ENCODE measurements at places on chromosomes 11 and 22.

GRCh38 chr11:865462-866430 lies 23.1 kb downstream of the TSPAN4 start:
- DNase-seq = no peak

DNA sequence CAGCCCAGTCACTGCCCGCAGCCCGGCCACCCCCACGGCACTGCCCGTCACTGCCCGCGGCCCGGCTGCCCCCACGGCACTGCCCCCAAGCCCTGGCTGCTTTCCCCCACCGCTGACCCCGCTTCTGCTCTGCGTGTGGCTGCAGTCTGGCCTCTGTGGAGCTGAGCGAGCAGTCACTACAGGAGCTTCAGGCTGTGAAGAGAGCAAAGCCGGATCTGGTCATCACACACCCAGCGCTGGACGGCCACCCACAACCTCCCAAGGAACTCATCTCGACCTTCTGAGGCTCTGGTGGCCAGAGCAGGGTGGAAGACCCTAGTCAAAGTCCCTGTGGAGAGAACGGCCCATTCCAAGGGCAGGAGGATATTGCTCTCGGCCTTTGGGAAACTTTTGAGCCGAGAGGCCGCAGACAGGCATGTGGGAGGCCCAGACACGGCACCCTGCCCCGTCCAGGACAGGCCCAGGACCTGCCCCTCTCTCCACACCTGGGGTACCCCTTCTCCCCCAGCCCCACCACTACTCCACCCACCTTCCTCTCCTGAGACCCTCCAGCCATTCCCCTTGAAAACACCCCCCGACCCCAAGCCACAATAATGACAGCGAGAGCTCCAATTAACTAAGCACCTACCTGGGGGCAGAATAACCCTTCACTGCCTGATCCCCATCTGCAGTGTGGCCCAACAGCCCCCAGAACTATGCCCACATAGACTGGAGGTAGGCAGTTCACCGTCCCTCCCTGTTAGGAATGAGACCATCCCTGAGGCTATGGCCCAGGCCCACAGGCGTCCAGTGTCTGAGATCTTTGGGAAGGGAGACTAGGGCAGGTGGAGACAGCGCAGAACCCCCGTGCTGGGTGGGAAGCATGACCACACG lies 3.7 kb upstream of the PGGHG start:
- DNase-seq = no peak

- no peak for DNase-seq
These were observed 878.1 kb downstream of the BRD1 start for GRCh38 chr22:48949375-48950149.

- no peak for DNase-seq
These were observed 50.6 kb upstream of the ACCSL start for GRCh38 chr11:43997022-43997660.

DNA sequence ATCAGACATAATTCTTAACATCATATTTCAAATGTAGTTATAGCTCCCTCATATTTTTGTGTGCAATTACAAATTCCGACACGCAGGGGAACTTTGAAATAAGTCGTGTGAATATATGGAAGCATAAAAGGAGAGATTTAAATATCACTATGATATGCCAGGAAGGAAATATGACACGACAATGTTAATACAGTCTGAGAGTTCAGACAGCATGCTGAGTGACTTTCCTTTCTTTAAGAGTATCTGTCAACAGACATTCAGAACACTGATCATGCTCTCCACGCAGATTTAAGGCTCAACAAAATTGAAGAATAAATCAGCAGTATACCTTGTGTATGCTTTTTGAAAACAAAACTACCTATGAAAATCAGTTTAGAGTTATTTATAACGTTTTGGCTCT lies 232.6 kb upstream of the CARD18 start:
- DNase-seq = no peak

- no peak for DNase-seq
These were observed 67.5 kb upstream of the THY1 start for GRCh38 chr11:119490253-119491006.

GRCh38 chr11:24805671-24806070 lies 308.8 kb downstream of the LUZP2 start:
- no peak for DNase-seq

- peak; percentile 15 for DNase-seq
These were observed 44.2 kb downstream of the LMO1 start for GRCh38 chr11:8219257-8220021.

DNA sequence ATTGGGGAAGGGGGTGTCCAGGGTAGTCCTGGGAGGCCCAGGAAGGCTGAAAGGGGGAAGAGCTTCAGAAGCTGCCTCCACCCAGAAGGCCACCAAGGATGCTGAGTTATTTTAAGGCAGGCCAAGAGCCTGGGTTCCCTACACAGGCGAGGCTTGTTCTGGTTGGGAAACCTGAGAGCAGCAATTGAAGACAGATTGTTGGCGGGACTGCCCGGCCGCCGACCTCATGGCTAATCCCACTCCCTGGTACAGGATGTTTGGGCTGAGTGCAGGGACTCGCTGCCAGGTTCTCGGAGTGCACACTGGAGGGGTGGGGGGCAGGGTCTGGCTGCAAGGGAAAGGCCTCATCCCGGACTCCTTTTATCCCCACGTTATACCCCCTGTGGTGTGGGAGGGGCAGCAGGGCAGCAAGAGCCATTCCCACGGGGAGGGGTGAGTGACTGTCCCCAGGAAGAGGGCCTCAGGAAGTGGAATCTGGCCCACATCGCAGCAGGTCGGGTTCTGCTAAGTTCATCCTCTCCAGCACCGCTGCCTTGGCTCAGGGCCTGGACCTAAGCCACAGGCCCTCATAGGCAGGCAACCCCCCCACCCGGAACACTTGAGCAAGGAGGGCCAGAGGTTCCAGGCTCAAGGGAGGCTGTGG lies 43.6 kb upstream of the PRR5 start:
- no peak for DNase-seq

GRCh38 chr11:117054382-117054781 lies 43.8 kb downstream of the SIK3 start:
- no peak for DNase-seq

- no peak for DNase-seq
These were observed 41.3 kb upstream of the SLN start for GRCh38 chr11:107752949-107753822.

- DNase-seq = no peak
These were observed 1182.5 kb downstream of the LRRC4C start for GRCh38 chr11:40276960-40277359.

- no peak for DNase-seq
These were observed 27.1 kb upstream of the OPCML start for GRCh38 chr11:133559382-133559781.

DNA sequence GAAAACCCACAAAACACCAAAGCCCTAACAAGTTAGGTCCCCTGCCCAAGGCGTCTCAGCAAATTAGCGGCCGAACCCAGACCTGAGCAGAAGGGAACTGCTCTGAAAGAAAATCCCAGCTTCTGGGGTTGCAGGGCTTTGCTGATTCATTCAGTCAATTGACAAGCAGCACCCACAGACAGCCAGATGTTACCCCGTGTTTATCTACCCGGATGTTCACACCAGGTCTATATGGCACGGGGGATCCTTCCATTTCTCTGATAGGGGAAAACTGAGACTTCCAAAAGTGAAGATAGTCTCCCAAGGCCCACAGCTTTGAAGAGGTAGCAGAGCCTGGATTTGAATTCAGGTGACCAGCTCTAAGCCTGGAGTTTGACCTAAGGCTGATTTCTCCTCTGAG lies 14.0 kb upstream of the OAF start:
- DNase-seq = no peak

- DNase-seq = no peak
These were observed 1069.6 kb downstream of the BRD1 start for GRCh38 chr22:48757985-48758561.

DNA sequence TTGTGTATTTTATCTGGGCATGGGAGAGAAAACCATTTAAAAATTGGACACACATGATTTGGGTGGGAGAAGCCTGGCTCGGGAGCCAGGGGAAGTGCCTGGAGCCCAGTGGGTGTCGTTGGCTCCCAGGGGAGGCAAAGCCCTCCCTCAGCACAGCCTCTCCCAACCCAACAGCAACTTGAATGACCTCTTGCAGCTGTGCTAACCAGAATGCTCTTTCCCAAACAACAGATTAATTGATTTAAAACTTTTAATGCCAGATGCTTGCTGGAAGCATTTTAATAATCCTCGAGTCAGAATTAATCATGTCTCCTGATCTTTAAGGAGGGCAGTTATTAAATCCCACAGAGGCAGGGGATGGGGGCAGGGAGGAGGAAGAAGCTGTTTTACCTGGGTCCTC lies 401.6 kb downstream of the BUD13 start:
- DNase-seq = no peak

DNA sequence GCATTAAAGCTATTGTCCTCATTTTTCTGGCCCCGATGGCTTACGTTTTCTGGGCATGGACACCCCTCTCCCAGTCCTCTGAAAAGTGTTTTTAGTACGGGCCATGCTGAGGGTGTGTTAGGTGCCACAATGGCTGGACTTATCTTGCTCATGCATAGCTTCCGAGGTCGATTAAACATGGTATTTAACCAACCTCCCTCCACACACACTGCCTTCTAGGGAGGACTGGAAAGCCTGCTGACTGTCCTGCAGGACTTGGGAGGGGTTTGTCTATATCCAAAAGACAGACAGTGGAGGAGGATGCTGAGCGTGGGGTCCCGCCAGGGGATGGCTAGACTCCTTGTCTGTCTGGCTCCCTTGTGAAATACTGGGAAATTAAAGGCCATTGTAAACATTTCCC lies 95.3 kb downstream of the FBXO7 start:
- no peak for DNase-seq

- no peak for DNase-seq
These were observed 1333.1 kb upstream of the TENM4 start for GRCh38 chr11:80773919-80774318.

- no peak for DNase-seq
These were observed 74.6 kb upstream of the SUSD2 start for GRCh38 chr22:24106385-24107381.

DNA sequence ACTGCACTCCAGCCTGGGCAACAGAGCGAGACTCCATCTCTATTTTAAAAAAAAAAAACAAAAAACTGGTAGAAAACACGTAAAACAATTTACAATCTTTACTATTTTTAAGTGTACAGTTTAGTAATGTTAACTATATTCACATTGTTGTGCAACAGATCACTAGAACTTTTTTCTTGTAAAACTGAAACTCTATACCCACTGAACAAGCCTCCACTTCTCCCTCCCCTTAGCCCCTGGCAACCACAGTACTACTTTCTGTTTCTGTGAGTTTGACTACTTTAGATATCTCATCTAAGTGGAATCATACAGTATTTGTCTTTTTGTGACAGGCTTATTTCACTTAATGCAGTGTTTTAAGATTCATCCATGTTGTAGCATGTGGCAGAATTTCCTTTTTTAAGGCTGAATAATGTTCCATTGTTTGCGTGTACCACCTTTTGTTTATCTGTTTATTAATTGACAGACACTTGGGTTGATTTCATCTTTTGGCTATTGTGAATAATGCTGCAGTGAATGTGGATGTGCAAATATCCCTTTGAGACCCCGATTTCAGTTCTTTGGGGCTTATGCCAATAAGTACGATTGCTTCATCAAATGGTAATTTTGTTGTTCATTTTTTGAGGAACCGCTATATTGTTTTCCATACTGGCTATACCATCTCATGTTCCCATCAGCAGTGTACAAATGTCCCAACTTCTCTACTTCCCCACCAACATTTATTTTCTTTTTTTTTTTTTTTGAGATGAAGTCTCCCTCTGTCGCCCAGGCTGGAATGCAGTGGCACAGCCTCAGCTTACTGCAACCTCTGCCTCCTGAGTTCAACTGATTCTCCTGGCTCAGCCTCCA lies 11.0 kb downstream of the DDB2 start:
- DNase-seq = no peak

DNA sequence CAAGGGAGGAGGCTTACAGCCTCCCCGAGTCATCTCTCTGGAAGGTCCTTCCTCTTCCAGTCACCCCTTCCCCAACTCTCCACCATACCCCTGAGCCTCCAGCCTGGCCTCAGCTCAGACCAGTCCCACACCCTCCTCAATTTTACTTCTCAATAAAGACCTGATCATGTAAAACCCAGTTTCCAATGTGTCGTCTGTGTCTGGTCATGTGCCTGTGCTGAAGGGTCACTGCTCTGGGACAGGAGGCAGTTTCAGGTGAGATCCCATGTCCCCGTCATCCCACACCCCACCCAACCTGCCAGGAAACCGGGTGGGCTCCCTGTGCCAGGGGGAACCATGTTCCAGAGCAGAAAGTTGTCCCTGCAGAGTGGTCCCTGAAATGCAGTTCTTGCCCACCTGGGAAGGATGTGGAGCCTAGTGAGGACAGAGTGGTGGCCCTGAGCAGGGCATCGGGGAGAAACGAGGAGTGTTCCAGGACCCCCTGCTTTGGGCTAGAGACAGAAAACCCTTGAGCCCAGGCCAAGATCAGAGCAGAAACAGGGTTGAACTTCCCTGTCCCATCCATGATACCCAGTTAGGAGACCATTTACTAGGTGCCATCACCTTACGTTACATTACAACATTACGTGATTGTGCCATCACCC lies 19.4 kb downstream of the IGLL5 start:
- DNase-seq = no peak

- no peak for DNase-seq
These were observed at the start of gene GPR83 for GRCh38 chr11:94400839-94401772. TSS of gene GPR83 (minus strand) at chr11:94401419. CDS start at chr11:94401247, 172 bp downstream.
